Gastrocnemius medialis (tissue), 4 donors: ENCODE measurements at places on chromosomes 3 and 15.

- no peak for DNase-seq
- H3K27ac ChIP-seq: peak overlapping the region; percentile 95
- H3K36me3 ChIP-seq: no peaks in the 10 kb centered on the region
These were observed 95.5 kb downstream of the MBNL1 start for GRCh38 chr3:152364237-152364636.

- no peak overlapping the region for H3K4me3 ChIP-seq
- H3K4me1 ChIP-seq: no peaks in the 10 kb centered on the region
- no peaks in the 10 kb centered on the region for H3K36me3 ChIP-seq
- no peaks in the 10 kb centered on the region for H3K27me3 ChIP-seq
These were observed 15.8 kb downstream of the WNT7A start for GRCh38 chr3:13863965-13864595.

- no peaks in the 10 kb centered on the region for H3K4me1 ChIP-seq
- no peak overlapping the region for H3K4me3 ChIP-seq
- H3K27me3 ChIP-seq: no peaks in the 10 kb centered on the region
- H3K27ac ChIP-seq: peak overlapping the region; percentile 10
- DNase-seq: no peak
These were observed 19.6 kb upstream of the C15orf61 start for GRCh38 chr15:67501177-67501835.

GRCh38 chr3:81871358-81872155, 110.1 kb upstream of the GBE1 start:
- H3K36me3 ChIP-seq: no peaks in the 10 kb centered on the region
- H3K27me3 ChIP-seq: no peaks in the 10 kb centered on the region
- no peak overlapping the region for H3K27ac ChIP-seq
- H3K4me3 ChIP-seq: no peak overlapping the region
- no peak for DNase-seq
- H3K4me1 ChIP-seq: peaks cover 4% of the 10 kb centered on the region

DNA sequence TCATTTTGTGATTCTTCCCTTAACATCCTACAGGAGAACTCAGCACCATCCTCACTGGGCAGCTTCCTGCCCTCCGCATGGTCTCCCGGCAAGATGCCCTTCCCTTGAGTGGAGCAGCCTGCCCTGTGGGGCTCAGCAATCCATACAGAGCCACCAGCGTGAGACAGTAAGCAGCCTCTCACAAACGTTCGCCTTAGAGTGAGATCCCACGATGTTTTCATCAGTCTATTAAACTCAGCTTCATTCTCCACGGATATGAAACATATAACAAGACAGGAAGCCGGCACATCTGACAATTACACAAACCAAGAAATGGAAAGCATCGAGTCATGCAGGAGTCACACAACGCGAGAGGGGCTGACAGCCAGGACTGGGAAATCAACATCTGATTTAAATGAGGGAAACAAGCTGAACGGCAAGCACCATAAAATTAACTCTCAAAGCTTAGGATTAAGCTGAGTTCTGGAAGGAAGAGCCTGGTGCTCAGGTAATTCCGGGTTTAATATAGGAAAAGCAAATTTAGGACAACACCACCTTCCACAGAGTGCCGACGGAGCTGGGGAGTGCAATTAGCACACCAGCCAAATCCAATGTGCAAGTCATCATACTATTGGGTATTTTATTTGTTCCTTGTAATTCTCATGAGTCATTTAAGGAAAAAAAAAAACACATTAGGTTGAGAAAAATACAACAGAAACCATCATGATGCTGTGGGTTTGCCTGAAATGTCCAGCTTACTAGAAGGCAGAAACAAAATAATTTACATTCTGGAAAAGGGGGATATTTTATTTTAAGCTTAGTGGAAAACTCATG, 272.0 kb downstream of the OCA2 start:
- no peak overlapping the region for H3K27ac ChIP-seq
- no peak overlapping the region for H3K4me3 ChIP-seq
- DNase-seq: no peak
- no peaks in the 10 kb centered on the region for H3K36me3 ChIP-seq
- no peaks in the 10 kb centered on the region for H3K4me1 ChIP-seq
- no peaks in the 10 kb centered on the region for H3K27me3 ChIP-seq

DNA sequence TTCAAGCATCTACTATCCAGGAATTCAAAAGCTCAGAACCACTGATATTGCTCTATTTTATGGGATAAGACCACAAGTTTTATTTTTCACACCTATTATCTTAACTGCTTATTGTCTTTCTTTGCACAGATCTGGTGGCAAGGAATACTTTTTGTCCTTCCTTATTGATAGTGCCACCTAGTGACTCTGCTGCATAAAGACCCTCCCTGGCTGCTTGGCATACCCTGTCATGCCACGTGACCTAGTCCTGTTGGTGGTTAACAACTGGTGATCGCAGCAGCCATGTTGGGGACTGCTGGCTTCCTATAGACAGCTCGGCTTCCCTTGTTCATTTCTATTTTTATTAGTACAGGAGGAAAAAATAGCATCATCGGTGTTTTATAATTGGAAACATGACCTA, 236.3 kb downstream of the MEX3B start:
- H3K4me3 ChIP-seq: no peak overlapping the region
- no peaks in the 10 kb centered on the region for H3K36me3 ChIP-seq
- no peaks in the 10 kb centered on the region for H3K27me3 ChIP-seq
- no peak for DNase-seq
- peaks cover 7% of the 10 kb centered on the region for H3K4me1 ChIP-seq

- H3K27me3 ChIP-seq: no peaks in the 10 kb centered on the region
- H3K4me1 ChIP-seq: no peaks in the 10 kb centered on the region
- H3K27ac ChIP-seq: no peak overlapping the region
- no peaks in the 10 kb centered on the region for H3K36me3 ChIP-seq
These were observed 92.4 kb downstream of the MEGF11 start for GRCh38 chr15:66161108-66161507.

DNA sequence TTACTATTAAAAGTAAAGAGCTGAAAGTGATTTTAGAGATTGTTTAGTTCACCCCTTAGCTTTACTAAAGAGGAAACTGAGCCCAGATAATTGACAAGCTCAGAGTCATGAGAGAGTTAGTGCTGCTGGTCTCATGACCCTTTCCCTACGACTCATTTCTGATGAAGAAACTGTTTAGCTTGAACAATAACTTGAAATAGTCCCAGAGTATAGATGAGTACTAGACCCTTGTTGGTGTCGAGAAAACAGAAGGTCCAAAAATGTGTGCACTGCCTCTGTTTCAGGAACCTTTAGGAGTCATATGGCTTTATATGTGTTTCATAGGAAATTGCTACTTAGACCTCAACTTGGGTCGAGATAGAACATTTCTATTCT, 58.2 kb downstream of the IL16 start:
- H3K27me3 ChIP-seq: no peaks in the 10 kb centered on the region
- no peak overlapping the region for H3K4me3 ChIP-seq
- no peak for DNase-seq
- H3K4me1 ChIP-seq: no peaks in the 10 kb centered on the region
- no peak overlapping the region for H3K27ac ChIP-seq
- no peaks in the 10 kb centered on the region for H3K36me3 ChIP-seq

DNA sequence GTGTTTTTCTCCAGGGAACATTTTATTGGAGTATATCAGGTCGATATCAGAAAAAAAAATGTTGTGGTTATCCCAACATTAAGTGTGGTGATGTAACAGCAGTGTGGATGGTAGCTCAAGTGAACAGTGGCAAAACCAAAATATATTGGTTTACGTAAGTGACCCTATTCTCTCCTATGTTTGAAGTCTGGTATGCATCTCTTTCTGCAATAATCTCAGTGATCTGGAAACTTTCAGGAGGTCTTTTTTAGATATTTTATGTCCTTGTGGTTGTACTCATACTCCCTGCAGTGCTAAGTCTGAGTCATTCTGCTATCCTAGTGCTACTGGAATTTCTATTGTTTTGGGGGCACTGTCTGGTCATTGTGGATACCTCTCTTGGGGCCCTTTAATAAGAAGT, 137.9 kb downstream of the SNRPN start:
- H3K4me3 ChIP-seq: no peak overlapping the region
- no peaks in the 10 kb centered on the region for H3K27me3 ChIP-seq
- no peaks in the 10 kb centered on the region for H3K36me3 ChIP-seq
- peak overlapping the region; percentile 14 for H3K27ac ChIP-seq
- peaks cover 24% of the 10 kb centered on the region for H3K4me1 ChIP-seq
